ENCODE measurements at places on chromosomes 3 and 15. TPM values are rescaled to one million over a fixed set of nuclear protein-coding genes. Genes with fewer than 3 reads are reported as not detected.

DNA sequence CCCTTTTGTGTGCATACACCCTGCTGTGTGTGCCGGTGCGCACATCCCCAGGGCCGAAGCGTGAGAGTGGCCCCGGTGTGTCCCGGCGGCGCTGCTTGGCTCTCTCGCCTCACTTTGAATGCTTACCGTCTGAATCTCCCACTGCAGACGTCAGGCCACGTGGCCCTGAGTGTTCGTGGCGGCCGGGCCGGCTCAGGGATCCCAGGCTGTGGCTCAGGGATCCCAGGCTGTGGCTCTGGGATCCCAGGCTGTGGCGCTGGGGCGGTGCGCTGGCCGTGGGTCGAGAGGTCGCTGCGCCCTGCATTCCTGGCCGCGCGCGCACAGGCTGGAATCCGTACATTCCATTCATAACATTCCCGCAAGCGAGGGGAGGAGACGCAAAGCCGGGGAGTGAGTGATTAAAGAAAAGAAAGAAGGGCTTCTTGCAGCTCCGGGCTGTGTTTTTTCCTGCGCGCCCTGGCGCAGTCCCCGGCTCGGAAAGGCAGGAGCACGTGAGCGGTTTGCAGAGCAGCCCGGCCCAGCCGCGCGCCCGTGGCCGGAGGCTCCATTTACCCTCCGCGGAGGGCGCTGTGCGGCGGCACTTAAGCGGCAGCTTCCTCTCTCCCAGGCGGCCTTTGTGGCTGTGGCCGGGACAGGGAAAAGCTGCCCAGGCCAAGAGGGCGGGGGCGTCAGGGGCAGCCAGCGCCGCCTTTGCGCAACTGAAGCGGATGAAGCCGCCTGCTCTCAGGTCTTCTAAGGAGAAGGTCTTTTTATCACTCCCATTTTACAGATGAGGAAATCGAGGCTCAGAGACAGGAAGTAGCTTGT, 87.0 kb upstream of the ALDH1L1 start:
- peak; percentile 39 for DNase-seq

SUCNR1 gene
- total RNA-seq, result 0.47 TPM

ERC2 gene
- total RNA-seq, result 0.14 TPM

KCTD6 gene
- 6.3 TPM for total RNA-seq

GP9 gene
- total RNA-seq, result 0.39 TPM

DET1 gene
- 5.3 TPM for total RNA-seq

C3orf52 gene
- total RNA-seq, result 35.7 TPM

DNA sequence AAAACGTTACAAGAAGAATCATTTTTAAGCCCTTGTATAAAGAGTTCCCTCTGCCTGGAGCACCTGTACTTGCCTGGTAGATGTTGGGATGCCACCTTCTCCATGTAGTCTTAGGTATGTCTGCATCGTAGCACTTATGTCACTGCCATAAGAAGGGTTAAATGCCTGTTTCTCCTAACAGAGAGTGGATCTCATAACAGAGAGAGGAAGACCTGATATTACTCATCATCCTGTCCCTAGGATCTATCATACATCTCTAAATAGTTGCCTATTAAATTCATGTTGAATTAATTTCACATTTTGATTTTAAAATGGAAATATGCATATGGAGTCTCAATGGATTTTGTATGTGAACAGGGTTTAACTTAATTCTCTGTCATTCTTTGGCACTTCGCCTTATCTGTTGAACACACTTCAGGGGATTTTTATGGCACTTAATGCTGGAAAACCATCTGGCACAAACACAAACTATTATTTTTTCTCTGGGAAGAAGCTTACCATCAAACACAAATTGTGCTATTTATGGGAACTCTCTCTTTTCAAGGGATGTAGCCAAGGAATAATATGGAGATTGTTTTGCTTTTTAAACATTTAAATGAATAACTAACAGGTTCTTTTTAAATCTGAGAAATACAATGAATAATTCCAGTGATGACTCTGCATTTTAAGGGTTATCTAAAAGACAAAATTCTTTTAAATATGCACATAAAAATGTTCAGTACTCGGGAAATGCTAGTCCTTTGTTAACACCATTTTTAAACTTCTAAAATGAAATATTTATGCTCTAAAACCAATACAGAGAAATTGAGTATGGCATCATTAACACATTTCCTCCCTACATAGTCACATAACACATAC, 230.7 kb downstream of the ZNF385D start:
- no peak for DNase-seq

RARRES1 gene
- total RNA-seq, result 81.0 TPM

GXYLT2 gene
- 12.6 TPM for total RNA-seq

GRCh38 chr3:188323067-188323842, 169.3 kb downstream of the LPP start:
- no peak for DNase-seq

DNA sequence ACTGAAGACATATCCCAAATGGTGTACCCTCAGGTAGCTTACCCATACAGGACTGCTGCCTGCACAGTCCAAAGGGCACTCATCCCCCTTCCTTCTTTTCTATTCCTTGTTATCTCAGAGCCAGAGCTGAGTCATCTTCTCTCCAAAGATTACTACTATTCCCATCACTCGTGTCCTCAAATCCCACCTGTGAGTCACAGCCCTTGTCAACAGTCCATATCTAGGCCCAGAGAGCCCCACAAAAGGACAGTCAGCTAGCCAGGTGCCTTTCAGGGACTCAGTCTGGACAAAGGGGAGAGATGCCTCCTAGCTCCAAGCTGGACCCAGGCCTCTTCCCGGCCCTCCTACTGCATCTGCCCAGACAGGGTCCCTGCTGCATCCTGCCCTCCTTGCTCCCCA, 11.0 kb downstream of the PARP16 start:
- DNase-seq, result no peak

- no peak for DNase-seq
These were observed 474.4 kb upstream of the AGTR1 start for GRCh38 chr3:148223266-148223665.

DNA sequence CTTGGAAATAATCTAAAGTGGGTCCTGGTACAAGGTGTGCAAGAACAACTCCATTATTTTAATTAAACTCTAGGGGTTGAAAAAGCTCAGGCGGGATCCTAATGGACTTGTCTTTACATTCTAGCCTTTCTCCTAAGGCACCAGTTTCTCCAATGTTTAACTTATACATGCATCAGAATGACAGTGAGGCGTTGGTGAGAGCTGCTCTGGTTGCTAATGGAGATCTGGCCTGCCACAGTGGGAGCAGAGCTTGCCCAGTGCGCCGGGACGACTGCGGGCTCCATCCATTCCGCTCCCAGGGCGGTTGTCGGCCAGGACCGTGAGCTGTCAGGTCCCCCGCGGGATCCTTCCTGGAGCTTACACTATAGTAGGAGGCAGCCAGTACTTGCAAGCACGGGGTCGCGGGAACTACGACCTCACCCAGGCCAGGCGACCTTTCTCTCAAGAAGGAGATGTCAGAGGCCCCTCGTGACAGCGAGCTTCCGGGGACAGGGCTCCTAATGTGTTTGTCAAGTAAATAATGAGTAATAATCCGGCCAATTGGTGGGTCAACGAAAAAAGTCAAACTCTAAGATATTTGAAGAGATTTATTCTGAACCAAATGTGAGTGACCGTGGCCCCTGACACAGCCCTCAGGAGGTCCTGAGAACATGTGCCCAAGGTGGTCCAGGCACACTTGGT, 991 bp upstream of the HIGD1A start:
- no peak for DNase-seq

DNA sequence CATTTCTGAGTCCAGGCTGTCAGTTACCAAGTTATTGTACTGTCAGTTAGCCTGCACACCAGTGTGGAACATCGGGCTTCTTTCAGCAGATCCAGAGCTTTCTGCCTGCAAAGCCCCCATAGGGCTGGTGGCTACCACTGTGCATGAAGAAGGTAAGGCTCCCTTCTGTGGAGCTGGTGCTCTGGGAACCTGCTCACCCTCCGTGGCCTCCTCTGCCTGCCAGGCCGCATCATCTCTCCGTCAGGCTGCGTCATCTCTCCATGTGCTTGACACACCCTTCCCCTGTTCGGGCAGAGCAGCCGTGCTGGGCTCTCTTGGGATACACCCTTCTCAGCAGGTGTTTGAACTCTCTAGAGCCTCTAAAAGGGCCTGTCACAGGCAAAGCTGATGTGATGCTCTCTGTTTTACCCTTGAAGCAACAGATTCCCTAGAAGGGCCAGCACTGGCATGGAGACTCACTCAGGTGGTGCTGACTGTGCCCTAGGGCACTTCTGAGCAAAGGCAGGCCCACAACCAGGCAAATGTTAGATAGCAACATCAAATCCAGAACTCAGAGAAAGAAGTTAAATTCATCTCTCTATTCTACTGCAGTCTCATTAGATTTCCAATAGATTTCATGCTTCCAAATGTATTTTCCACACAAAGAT, 261.1 kb downstream of the EPHB1 start:
- no peak for DNase-seq

- DNase-seq, result no peak
These were observed 57.2 kb downstream of the EFCAB12 start for GRCh38 chr3:129371041-129371826.

GRCh38 chr3:120608506-120608905, 12.4 kb downstream of the NDUFB4 start:
- no peak for DNase-seq

DNA sequence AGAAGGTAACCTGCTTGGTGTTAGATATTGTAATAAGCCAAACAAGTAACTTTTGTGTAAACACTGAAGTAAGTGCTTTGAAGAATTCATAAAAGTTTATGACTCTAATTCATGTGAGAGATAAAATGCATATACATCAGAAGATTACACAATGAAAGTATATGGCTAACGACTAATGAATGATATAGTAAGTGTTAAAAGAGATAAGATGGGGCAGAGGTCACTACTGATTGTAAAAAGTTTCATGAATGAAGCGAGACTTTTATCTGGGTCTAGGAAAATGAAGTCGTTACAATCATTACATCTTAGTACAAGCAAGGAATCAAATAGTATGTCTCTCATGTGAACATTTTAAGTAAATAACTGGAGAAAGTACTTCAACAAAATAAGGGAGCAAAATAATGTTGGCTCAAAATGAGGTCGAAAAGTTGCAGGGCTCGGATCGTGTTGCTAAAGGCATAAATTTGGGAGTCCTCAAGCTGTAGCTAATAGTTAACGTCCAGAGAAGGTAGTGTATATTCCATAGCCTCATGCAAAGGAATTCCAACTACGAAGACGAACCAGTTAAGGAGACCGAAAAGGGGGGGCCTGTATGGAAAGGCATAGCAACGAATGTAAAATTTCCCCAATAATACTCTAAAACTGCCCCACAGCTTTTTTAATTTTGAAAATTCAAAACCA, 984 bp upstream of the DUT start:
- DNase-seq, result no peak

DNA sequence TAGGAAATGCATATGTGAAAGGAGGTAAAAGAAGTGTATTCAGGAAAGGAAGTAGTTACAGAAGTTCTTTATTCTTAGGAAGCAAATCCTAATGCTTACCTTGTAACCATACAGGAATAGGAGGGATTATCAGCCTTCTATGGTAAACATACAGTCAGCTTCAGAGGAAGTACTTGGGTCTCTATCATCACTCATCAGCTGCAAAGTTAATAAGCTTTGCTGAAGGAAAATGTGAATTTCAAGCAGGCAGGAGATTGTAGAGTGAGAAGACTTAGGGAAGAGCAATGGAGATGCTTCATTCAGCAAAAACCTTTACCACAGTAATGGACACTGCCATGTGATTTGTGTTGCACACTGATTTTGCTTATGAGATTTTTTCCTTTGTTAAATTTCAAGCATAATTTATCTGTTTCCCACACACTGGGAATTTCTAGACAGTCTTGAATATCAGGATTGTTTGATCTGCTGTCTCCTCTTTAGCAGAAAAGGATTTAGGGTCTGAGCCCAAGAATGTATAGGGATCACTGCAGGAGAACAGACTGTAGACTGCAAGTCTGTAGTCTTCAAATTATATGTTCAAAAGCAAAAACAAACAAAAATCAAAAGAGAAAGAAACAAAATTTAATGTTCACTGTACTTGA, 150.8 kb downstream of the ZNF609 start:
- DNase-seq, result no peak

- no peak for DNase-seq
These were observed 82.8 kb downstream of the CADM2 start for GRCh38 chr3:85041562-85042055.

DNA sequence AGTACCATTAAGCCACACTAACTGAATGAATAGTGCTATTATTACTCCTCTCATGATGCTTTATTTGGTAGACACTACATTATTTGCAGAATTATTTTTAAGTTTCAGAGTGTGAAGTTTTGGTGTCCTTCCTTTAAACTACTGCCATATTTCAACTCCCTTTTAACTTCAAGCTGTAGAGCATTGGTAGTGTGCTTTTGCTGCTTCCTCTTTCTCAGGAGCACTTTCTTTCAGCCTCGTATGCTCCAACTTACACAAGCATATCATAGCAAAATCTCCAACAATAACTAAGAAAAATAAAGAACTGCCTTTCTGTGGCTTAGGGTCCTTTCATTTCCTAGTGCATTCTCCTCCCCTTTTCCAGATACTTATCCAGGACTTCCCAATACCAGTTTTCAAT, 476.4 kb upstream of the AGTR1 start:
- no peak for DNase-seq

- DNase-seq, result peak; percentile 37
These were observed 6.2 kb downstream of the GRK7 start for GRCh38 chr3:141769221-141769894.

- no peak for DNase-seq
These were observed 21.0 kb downstream of the IFT122 start for GRCh38 chr3:129461022-129461421.

DNA sequence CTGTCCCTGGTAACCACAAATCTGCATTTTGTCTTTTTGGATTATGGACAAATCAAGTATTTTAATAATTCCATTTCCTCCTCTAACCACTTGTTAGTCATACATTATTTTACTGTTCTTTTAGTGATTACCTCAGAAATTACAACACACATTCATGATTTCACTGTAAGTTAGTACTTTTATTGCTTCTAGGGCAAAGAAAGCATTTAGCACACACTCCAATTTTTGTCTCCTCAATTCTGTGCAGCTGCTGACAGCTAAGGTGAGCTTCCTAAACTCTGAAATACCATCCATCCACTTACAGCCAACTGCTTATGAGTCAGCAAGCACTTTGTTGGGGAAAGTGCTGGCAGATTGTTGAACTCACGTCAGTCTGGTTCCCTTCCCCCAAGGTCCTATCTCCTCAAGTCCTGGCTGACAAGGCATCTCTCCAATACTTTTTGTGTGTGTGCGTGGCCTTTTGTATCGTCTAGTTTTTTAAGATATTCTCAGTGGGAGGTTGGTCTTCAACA, 49.4 kb upstream of the TNFAIP8L3 start:
- DNase-seq, result no peak

All from left colon (tissue), 2 donors.